ENCODE measurements at places on chromosomes 5 and 9.

- peak; percentile 50 for DNase-seq
Observed at GRCh38 chr5:62093976-62094375, 212.0 kb upstream of the KIF2A start.

DNA sequence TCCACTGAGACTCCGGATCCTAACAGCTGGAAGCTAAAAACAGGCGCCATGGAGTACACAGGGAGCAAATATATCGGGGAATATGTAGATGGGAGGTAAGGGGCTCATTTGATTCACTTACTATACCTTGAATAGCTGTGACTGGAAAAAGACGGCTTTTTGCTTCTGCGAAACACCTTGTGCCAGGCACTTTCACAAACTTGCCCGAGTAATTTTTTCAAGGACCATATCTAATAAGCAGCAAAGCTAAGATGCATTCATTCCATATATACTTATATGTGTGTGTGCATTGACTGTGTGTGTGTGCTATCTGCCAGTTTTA is 178 bp downstream of the MORN5 start:
- no peak for DNase-seq

- DNase-seq: no peak
Observed at GRCh38 chr5:54639621-54640020, 122.1 kb downstream of the SNX18 start.

GRCh38 chr5:116466727-116467464 is 107.7 kb downstream of the SEMA6A start:
- no peak for DNase-seq

DNA sequence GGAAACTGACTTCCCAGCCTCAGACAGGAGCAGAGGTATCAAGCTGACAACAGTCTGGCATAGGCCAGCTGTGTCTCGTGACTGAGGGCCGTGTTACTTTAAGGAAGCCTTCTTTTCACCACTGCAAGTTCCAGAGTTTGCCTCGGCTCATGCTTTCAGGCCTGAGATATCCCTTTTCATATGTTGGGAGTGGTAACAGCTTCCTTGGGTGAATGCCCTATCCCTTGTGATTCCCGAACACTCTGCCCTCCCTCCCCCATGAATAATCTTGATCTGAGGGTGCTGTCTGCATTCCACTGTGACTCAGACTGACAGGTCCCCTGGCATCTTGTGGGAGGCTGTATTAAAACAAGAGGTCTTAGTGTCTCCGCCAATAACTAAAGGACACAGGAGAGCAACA is 49.7 kb upstream of the ARL15 start:
- DNase-seq: no peak

- DNase-seq: no peak
Observed at GRCh38 chr9:77933019-77933418, 98.6 kb downstream of the GNAQ start.

DNA sequence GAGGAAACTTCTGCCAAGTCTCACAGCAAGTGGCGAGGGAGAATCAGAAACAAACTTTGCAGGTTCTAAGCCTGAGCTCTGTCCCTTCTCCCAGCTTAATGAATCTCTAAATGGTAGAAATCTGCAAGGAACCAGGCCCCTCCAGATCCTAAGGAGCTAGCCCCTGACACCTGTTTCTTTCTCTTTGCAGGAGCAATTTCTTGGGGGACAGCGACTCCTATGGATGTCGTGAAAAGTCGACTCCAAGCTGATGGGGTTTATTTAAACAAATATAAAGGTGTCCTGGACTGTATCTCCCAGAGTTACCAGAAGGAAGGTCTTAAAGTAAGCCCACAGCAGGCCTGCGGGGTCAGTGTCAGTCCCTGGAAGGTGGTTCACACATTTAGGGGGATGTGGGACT is 21.8 kb downstream of the IL9 start:
- no peak for DNase-seq

DNA sequence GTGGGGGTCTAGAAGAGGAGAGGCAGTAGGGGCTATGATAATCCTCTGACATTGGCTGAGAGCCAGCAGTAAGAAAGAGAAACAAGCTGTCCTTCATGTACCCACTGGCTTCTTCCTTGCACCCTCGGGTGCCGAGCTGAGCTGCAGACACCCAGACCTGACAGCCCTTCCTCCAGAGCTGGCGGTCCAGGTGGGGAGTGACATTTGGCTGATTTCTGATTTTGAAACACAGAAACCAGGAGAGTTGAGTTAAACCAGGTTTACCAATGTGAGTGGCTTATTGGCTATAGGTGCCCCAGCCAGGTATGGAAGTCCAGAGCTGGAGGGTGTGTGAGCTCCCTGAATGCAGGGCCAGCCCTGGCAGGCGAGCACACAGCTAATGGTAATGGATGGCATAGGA is 59.2 kb downstream of the GADD45G start:
- DNase-seq: no peak

DNA sequence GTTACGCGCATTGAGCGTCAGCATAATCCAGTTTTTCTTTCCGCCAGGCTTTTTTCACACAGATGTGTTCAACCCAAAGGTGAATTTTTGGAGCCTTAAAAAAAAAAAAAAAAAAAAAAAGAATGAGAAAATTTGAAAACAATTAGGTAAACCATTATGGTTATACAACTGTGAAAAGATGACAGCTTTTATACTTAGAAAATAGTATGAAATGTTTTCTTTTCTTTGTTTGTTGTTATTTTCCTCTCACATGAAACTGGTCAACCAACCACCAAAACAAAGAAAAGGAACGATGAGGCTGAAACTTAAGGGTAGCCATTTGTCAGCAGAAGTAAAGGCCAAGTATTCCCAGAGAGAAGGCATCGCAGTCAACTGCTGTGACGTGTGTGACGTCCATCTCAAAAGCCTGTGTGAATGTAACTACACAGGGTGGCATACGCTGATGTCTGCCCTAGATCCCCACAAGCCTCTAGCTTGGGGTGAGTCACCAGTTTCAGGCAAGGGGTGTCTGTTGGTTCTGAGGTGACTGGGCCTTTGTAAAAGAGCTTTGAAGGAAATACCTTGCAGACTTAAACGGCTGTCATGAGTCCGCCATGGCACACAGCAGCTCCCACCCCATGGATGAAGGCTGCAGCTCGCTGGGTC is 182.9 kb downstream of the AOPEP start:
- no peak for DNase-seq

DNA sequence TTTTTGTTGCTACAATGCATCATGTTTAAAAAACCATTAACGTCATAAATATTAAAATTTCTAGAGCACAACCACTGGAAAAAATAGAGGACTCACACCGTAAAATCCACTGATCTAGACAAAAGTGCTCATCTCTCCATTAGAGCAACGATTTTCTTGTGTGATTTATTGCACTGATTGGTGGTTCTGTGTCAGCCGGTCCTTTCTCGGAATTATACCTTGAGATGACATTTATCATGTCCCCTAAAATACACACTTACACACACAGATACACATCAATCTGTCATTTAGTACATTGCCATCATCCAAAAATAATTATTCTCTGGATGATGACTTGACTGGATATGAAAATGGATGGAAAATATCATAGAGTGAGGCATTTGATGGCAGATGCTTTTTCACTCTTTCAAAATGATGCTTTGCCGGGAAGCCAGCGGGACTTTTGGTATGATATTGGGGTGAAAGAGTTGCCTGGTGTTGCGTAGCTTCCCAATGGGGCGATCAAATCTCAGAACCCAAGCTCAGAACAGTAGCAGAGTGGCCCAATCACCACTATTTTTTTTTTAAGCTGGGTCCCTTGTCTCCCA is 226.6 kb downstream of the GAS1 start:
- no peak for DNase-seq

- DNase-seq: no peak
Observed at GRCh38 chr5:135240283-135240633, 158.8 kb downstream of the MACROH2A1 start.

GRCh38 chr5:64834611-64835010 is 65.9 kb downstream of the CWC27 start:
- DNase-seq: no peak

Measured in NCI-H2029 (cell line).